ENCODE measurements at places on chromosomes 13 and 19. TPM values are rescaled to one million over a fixed set of nuclear protein-coding genes. Genes with fewer than 3 reads are reported as not detected.

Gene S1PR4
- not detected for total RNA-seq

Gene CEACAM3
- not detected for total RNA-seq

Gene PRR22
- total RNA-seq, result 0.44 TPM

Gene LRG1
- not detected for total RNA-seq

Gene POLR2E
- 135 TPM for total RNA-seq

Gene ZNF112
- 9.6 TPM for total RNA-seq

Gene AKAP11
- total RNA-seq, result 33.9 TPM

Gene LYPD5
- total RNA-seq, result 1.7 TPM

Gene CLDND2
- not detected for total RNA-seq

Gene EBI3
- total RNA-seq, result 0.83 TPM

Gene WDR87
- total RNA-seq, result under 0.01 TPM

Gene PPM1N
- total RNA-seq, result 3.3 TPM

Gene MAST1
- total RNA-seq, result 3.3 TPM

Gene CPAMD8
- total RNA-seq, result 3.5 TPM

Gene RUBCNL
- 17.0 TPM for total RNA-seq

Gene SYNGR4
- total RNA-seq, result not detected

Gene CGB8
- total RNA-seq, result not detected

Gene CRLF1
- total RNA-seq, result 9.5 TPM

Gene KIR2DL1
- not detected for total RNA-seq

Gene TNNI3
- total RNA-seq, result not detected

Gene TMC4
- total RNA-seq, result 0.58 TPM

Gene CLEC17A
- total RNA-seq, result under 0.01 TPM

Gene PRTN3
- not detected for total RNA-seq

Gene C1QTNF9B
- 0.44 TPM for total RNA-seq

Gene SDHAF1
- total RNA-seq, result 12.9 TPM

Gene CACNA1A
- total RNA-seq, result 29.6 TPM

Gene CCDC169
- 6.7 TPM for total RNA-seq

Gene ZNF90
- total RNA-seq, result 3.5 TPM

Gene ZNF541
- not detected for total RNA-seq

Gene LHB
- total RNA-seq, result not detected

Gene TEX29
- total RNA-seq, result not detected

Gene CALM3
- total RNA-seq, result 374 TPM

Gene ZNF563
- 4.1 TPM for total RNA-seq

Gene ZNF729
- not detected for total RNA-seq

Gene CCL25
- not detected for total RNA-seq

Gene CEACAM7
- not detected for total RNA-seq

Gene RAP2A
- total RNA-seq, result 30.4 TPM

Gene DLL3
- 0.33 TPM for total RNA-seq

Gene DAND5
- not detected for total RNA-seq

Gene NALCN
- 1.8 TPM for total RNA-seq

Gene RASAL3
- total RNA-seq, result 0.15 TPM

Gene NTN5
- total RNA-seq, result 0.33 TPM

Gene SIPA1L3
- total RNA-seq, result 10.4 TPM

Gene IFNL1
- not detected for total RNA-seq

Gene WDR62
- 0.50 TPM for total RNA-seq

Gene TTC9B
- total RNA-seq, result 0.17 TPM

Gene SHC2
- 1.0 TPM for total RNA-seq

Gene KASH5
- total RNA-seq, result not detected

Gene ICAM4
- 1.2 TPM for total RNA-seq

Gene KLK2
- not detected for total RNA-seq

Gene WDR83
- total RNA-seq, result 14.4 TPM

Gene GRIN3B
- total RNA-seq, result 2.3 TPM

Gene ACER1
- not detected for total RNA-seq

Gene MEIS3
- 61.9 TPM for total RNA-seq

Gene MAP1S
- total RNA-seq, result 35.2 TPM

Gene CYP2B6
- total RNA-seq, result not detected

Data from smooth muscle cell of trachea (primary cell).